ENCODE measurements at places on chromosomes 2 and 18.

- DNase-seq: no peak
These were observed 365.2 kb downstream of the ZNF521 start for GRCh38 chr18:24986666-24987302.

DNA sequence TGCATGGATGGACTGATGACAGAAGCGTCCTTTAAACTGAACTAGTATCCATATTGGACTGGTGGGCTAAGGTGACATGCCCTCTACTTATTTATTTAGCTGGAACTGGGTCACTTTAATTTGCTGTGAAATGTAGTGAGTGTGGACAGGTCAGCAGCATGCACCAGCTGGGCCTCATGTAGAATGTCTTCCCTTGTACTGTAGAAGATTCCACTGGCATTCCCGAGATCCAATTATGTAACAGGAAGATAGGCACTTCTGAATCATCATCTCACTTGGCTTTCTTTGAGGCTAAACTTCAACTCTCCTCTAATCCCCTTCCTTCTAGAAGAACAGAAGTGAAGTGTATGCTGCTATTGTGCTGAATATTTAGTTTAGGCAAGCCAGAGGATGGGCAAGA, 296.2 kb downstream of the SLC8A1 start:
- no peak for DNase-seq

DNA sequence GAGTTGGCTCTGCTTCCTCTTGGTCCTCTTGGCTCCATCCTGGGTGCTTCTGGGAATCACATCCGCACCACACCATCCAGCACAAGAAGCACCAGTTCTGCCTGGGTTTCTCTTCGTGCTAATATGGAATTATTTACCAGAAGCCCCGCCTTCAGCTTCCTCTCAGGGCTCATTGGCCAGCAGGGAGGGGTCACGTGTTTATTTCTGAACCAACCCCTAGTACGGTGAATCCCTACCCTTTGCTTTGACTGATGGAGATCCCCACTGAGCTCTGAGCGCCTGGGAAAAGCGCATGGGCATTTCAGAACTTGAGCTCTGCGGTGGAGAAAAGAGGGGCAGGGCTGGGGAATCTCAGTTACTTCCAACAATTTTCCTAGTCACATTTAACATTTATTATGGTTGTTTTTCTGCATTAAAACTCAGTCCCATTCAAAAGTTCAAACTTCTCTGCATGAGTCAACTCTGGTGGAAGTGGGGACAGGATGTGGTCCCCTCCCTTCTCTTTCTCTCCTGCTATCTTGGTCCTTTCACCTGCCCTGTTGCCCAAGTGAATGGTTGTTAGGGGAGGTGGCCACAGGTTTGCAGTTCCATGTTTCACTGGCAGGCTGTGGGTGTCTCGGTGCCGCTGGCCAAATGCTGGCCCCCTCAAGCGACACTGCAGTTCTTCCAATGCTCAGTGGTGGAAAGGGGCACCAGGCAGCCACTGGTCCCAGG, 76.4 kb upstream of the TTC39C start:
- no peak for DNase-seq

- peak; percentile 90 for DNase-seq
These were observed 37.4 kb downstream of the SH3BP4 start for GRCh38 chr2:234989183-234989701.

DNA sequence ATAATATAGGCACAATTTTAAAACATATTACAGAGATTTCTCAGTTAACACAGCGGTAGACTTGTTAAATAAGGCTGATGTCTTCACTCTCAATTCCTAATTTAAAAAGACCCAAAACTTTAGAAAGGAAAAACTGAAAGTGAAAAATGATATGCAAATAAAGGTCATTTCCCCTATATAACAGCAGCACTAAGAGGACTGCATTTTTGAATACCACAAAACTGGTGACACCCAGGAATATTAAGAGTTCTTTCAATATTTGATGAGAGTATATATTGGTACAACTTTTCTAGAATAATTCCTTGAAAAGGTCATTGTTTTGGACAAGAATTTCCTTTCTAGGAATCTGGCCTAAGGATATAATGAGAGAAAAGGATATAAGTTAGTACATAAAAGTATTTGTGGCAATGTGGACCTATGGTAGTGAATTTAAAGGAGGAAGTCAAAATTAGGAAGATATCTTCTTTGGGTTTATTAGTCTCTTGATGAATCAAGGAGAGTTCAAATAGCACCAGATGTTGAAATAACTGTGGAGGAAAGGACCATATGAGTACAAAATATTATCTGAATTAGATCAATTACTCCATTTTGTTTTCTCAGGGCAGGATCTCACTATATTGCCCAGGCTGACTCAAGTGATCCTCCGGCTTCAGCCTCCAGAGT, 70.3 kb downstream of the TMEM237 start:
- DNase-seq: no peak

DNA sequence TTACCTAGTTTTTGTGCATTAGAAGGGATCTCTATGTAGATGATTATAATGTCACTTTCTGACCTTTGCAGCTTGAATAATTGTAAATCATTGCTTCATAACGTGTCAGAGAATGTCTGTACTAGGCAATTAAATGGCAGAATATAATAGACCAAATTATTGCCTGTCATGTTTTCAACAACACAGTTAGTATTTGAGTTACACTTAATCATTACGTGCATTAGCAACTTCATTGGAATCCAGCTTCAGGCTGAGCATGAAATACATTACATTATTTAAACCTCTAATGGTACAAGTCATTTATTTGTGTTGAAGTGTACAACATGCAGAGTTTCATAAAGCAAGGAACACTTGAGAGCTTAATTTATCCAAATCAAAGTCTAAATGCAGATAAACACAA, 48.0 kb downstream of the ZNF407 start:
- DNase-seq: no peak

DNA sequence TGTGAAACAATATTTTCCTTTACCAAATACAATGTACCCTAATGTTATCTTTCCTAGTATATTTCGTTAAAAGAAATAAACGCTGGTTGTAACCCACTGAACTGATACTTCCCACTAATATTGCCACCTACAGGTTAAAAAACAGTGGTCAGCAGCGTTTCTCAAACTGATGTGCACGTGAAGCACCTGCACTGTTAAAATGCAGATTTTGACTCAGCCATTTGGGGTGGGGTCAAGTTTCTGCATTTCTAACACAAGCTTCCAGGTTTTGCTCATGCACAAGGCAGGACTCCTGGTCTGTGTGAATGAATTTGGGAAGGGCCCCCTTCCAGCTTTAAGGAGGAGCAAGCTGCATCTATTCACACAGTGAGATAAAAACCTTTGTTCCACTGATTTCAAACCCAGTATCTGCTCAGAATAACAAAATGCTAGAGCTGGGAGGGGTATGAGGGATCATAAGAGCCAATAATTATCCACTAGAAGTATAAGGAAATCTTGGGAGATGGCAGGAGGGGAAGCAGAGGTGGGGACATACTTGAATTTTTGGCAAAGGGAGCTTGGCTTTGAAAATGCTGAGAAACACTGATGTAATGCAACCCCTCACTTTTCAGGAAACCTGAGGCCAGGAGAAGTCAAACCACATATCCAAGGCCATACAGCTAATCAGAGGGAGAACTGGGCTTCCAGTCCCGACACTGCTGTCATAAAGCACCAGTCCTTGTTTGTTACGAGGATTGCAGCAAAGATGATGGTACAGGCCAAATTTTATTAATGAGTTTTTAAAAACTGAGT, 116.2 kb downstream of the RBMS1 start:
- no peak for DNase-seq

Measured in RPMI8226 (cell line).